ENCODE measurements at places on chromosomes 16 and 17.

DNA sequence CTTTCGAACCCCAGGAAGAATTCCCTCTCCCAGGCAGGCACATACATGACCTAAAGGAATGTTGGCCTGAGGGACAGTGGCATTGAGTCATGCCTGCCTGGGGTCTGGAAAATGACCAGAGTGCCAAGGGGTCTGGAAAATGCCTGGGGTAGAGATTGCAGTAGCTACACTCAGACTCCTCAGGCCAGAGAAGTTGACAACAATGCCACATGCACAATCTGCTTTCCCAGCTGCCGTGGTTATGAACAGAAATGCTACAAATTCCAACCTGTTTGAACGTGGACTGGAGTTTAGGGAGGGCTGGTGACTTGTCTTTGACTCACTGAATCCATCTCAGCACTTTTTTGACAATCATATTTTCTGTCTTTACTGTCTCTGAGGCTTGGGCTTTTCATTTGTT, 250.0 kb downstream of the ABCC12 start:
- DNase-seq: no peak

DNA sequence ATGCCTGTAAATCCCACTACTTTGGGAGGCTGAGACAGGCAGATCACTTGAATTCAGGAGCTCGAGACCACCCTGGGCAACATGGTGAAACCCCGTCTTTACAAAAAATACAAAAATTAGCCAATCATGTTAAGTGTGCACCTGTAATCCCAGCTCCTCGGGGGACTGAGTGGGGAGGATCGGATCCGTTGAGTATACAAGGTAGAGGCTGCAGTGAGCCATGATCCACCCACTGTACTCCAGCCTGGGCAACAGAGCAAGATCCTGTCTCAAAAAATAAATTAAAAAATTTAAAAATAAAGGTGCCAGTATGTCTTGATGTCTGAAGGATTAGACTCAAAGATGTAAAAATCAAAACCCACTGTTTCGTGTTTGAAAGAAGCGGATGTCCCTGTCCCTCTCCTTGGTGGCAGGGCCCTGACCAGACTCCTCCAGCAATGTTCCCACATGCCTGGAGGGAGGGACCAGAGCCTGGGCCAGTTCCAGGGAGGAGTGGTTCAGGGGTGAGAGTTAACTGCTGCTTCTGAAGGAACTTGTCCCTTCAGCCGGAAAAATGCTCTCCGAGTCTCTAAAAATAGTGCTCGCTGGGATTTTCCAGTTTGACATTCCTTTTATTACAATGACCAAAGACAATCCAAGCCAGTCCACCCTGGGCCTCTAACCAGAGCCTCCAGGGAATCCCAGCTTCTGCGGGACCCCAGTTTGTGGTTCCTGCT, 9.4 kb upstream of the CMTM4 start:
- DNase-seq: no peak

GRCh38 chr16:27315333-27316037, 1.7 kb downstream of the IL4R start:
- DNase-seq: peak; percentile 77

- DNase-seq: no peak
These were observed 32.4 kb downstream of the NLRC5 start for GRCh38 chr16:57021757-57022156.

DNA sequence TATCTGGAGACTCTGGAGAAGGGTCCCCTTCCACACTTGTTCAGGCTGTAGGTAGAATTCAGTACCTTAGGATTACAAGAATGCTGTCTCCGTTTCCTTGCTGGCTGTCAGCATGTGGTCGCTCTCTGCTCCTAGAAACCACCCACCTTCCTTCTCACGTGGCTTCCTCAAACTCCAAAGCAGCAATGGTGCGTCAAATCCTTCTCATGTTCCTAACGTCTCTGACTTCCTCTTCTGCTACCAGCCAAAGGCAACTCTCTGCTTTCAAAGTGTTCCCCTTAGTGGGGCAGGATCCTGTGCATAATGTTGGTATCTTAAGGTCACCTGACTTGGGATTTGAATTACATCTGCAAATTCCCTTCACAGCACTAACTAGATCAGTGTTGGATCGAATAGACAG, 30.9 kb upstream of the DYNLRB2 start:
- DNase-seq: no peak

- DNase-seq: no peak
These were observed 411.4 kb upstream of the SOX9 start for GRCh38 chr17:71709271-71709890.

- DNase-seq: no peak
These were observed 31.5 kb downstream of the ZFHX3 start for GRCh38 chr16:73016488-73016830.

GRCh38 chr17:19546289-19547065, 12.8 kb downstream of the SLC47A1 start:
- no peak for DNase-seq

GRCh38 chr17:76160896-76161528, 20.0 kb upstream of the FOXJ1 start:
- no peak for DNase-seq

DNA sequence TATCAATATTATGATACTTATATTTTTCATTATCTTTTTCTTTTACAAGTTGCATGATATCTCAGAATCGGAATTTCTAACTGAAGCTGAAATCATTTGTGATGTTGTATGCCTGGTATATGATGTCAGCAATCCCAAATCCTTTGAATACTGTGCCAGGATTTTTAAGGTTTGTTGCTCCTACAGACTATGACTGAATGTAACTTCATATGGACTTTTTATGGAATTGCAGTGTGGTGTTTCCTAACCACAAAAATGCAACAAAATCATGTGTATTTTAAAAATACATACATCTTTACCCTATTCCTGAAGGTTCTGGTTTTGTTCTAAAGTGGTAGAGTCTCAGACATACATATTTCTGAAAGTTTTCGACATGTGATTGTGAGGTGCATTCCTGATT, 58.8 kb upstream of the RHBDL3 start:
- DNase-seq: no peak

DNA sequence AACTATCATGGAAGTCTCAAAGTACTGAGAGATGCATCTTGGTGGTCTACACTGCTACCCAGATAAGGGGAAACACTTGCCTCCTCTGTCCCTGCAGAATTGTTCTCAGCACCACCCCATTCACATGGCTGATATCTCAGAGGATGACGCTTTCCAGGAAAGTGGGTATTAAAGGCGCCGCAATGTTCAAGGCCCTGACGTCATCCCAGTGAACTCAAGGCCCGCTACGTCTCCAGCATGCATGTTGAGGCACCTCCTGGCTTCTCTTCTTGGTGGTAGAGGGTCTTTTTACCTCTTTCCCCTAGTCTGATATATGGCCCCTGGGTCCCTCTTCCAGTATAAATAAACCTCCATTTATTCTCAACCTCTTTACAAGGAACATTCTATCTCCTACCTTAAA, 1.0 kb downstream of the OR1A1 start:
- no peak for DNase-seq

- DNase-seq: no peak
These were observed 29.1 kb downstream of the BAHCC1 start for GRCh38 chr17:81424151-81425017.

- DNase-seq: no peak
These were observed 11.8 kb upstream of the FAM117A start for GRCh38 chr17:49775546-49776260.

DNA sequence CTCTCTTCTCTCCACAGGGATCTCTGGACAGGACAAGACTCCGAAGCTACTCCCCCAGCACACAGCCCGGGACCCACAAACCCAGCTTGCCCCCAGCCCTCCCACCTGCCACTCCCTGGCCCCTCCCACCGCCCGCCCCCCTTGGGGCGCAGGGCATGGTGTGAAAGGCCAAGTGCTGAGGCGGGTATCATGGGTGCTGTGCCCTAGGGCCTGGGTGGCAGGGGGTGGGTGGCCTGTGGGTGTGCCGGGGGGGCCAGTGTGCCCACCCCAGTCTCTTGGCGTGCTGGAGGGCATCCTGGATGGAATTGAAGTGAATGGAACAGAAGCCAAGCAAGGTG, 11.4 kb downstream of the THRA start:
- DNase-seq: no peak

DNA sequence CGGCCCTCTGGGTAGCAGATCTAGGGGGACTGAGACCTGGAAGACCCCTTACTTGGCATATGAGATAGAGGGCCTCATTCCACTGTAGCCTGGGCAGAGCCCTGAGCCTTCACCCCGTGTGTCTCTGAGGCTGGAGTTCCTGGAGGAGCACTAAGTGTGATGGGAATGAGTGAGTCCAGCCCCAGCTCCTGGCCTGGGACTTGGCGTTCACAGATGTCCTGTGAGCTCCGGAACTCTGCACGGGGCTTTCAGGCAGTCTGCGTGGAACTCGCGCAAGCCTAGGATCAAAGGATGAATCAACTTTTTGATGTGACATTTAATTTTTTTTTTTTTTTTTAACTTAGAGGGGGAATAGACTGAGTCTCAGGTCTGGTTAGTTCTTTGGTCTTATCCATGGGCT, 1.8 kb downstream of the NKD1 start:
- no peak for DNase-seq

DNA sequence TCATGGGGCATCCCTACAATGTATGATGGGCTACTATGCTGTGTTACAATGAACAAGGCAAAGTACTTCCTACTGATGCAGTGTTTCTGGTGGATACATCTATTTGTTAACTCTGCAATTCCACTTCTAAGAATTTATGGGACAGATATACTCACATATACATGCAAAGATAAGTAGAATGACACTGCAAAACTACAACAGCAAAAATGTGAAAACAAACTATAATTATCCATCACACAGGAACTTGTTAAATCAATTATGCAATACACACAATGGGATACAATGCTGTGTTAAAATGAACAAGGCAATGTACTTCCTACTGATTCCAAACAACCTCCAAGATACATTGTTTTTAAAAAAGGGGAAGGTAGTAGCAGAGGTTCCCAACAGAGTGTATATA, 3.2 kb downstream of the DDX52 start:
- DNase-seq: no peak

GRCh38 chr17:19610311-19610710, 38.2 kb upstream of the ALDH3A2 start:
- no peak for DNase-seq

- no peak for DNase-seq
These were observed 330.1 kb downstream of the MAP2K6 start for GRCh38 chr17:69744512-69745070.

- DNase-seq: no peak
These were observed 8.5 kb upstream of the PRSS22 start for GRCh38 chr16:2866431-2866830.

- DNase-seq: peak; percentile 34
These were observed 25.4 kb downstream of the PELP1 start for GRCh38 chr17:4678448-4679026.

- no peak for DNase-seq
These were observed 7.8 kb downstream of the NACA2 start for GRCh38 chr17:61583242-61583641.

DNA sequence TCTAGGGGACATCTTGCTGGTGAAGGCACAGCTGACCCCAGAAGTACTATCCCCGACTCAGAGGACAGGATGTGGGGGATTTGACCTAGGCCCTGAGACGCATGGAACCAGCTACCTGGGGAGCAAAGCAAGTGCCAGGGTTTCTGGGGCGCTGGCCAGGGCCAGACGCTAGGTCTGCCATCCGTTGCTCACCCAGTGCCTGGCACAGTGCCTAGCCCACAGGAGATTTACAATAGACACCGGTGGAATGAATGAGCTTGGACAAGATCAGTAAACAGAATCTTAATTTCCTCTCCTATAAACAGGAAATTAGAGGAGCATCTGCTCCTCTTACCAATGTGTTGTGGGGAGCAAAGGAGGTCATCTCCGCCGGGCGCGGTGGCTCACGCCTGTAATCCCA, 5.0 kb downstream of the RPRML start:
- no peak for DNase-seq

DNA sequence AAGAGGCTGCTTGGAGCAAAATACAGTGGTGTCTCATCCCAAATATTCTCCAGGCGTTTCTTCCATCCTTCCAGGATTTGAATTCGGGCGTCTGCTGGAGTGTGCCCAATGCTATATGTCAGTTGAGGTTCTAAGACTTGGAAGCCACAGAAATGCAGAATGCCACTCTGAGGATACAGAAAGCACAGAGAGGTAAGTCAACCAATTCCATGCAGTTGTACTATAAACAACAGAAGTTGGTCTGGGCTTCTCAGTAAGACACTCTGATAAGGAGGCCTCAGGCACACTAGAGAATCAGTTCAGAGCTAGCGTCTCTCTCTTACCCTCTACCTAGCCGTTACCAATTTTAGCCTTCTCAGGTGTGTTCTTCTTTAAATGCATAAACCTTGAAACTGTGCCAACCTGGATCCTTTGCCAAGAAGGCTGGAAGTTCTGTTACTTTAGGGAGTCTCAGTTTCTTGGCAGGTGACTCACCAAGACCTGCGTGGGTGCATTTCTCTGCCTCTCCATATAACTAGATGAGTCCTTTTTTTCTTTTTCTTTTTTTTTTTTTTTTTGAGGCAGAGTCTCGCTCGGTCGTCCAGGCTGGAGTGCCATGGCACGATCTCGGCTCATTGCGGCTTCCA, 15.1 kb downstream of the NQO1 start:
- no peak for DNase-seq

All from activated CD4-positive, alpha-beta memory T cell treated with anti-CD3 and anti-CD28 coated beads, Interleukin-2, amount 10 ng/mL, durations not matched to agents 7 days and 5 days (primary cell).